ENCODE measurements at places on chromosomes 11 and 22. TPM values are rescaled to one million over a fixed set of nuclear protein-coding genes. Genes with fewer than 3 reads are reported as not detected.

DNA sequence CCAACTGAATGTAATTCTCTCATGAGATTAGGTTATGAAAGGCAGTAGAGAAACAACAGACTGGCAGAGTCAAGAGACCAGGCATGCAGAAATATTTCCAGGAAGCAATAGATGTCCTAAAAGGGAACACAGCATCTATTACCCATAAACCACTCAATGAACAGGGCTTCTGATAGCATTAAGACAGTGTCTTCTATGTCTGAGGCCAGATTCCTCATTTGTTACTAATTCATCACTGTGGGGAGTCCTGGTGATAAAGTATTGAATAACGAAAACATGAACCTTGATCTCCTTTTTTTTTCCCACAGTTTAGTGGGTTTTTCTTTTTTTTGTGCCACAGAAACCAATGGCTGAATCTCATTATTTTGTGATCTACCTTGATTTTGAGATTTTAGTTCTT lies 339.0 kb downstream of the METTL15 start:
- DNase-seq, result no peak

GRCh38 chr11:56764976-56765375 lies 16.5 kb upstream of the OR9G4 start:
- no peak for DNase-seq

DNA sequence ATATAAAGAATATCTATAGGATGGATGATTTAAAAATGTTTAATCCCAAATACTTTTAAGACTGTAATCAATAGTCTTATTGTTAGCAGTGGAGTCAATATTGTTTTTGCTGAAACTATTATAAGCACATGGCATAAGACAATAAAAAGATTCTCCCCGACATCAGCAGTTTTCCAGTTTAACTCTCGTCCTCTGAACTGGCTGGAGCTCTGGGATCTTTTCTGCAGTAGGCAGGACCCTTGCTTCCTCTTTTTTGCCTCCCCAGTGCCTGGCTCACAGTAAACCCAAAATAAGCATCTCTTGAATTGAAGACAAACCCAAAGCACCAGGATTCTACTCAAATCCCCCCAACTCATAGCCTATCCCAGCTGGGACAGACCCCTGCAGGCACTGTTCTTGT lies 32.9 kb downstream of the KCNJ1 start:
- no peak for DNase-seq

- DNase-seq, result peak; percentile 94
Measured at GRCh38 chr11:67240576-67241389, 25.5 kb upstream of the GRK2 start.

- no peak for DNase-seq
Measured at GRCh38 chr22:38300946-38301345, 16.3 kb downstream of the CSNK1E start.

DNA sequence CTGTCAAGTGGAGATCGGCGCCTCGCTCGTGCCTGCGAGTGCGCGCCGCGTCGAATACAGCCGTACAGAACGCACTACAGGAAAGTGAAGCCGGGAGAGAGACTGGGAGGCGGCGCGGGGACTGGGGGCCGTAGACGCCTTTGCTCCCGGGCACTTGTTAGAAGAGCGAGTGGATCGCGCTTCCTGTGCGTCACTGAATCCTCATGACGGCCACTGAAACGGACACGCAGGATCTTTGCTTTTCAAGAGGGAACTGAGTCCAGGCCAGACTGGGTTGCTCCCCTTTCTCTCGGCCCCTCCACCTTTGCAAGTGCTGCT lies 314 bp downstream of the RIC8A start:
- no peak for DNase-seq

- DNase-seq, result no peak
Measured at GRCh38 chr11:35559949-35560348, 34.5 kb upstream of the PAMR1 start.

GRCh38 chr11:94447149-94447548 lies 45.9 kb upstream of the GPR83 start:
- no peak for DNase-seq

- DNase-seq, result no peak
Measured at GRCh38 chr11:27192184-27192583, 151.6 kb downstream of the BBOX1 start.

DNA sequence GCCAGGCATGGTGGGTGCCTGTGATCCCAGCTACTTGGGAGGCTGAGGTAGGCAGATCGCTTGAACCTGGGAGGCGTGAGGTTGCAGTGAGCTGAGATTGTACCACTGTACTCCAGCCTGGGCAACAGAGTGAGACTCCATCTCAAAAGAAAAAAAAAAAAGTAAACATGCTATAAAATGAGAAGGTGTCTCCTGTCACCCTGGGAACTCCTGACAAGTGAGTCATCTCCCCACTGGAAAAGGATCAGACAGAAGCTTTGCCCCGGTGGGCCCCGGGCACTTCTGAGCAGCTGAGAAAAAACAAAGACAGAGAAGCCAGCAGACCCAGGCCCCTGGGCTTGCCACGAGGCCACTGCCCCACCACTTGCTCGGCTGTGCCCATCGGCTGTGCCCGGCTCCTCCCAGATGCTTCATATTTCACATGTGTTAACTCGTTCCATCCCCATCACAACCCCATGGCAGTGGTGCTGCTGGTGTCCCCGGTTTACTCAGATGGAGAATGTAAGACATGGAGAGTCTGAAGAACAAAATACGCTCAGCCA lies 22.3 kb downstream of the TTLL1 start:
- no peak for DNase-seq

Gene LYVE1
- total RNA-seq, result not detected

Gene DSCAML1
- 0.02 TPM for total RNA-seq

Gene IGLL1
- not detected for total RNA-seq

Gene DMC1
- 14.2 TPM for total RNA-seq

Gene SCGB1D2
- not detected for total RNA-seq

Gene PAMR1
- total RNA-seq, result not detected
